ENCODE measurements at places on chromosomes 16 and 17.

GRCh38 chr16:19499481-19499880 lies 22.4 kb downstream of the GDE1 start:
- no peak for DNase-seq

DNA sequence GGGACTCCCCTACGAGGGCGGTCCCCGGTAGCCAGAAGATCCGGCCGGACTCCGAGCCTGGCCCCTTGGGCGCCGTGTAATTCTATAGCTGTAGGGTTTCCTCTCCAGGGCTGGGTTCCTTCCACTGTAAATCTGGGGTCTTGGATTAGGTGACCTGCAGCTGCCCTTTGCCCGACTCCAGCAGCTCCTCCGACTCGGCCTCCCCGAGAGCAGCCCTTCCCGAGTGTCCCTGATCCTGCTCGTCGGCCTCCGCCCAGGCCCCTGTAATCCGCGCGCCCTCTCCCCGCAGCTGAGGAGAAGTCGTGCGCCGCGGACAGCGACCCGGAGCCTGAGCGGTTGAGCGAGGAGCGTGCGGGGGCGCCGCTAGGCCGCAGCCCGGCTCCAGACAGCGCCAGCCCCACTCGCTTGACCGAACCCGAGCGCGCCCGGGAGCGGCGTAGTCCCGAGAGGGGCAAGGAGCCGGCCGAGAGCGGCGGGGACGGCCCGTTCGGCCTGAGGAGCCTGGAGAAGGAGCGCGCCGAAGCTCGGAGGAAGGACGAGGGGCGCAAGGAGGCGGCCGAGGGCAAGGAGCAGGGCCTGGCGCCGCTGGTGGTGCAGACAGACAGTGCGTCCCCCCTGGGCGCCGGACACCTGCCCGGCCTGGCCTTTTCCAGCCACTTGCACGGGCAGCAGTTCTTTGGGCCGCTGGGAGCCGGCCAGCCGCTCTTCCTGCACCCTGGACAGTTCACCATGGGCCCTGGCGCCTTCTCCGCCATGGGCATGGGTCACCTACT lies 5.5 kb downstream of the TBX2 start:
- no peak for DNase-seq

DNA sequence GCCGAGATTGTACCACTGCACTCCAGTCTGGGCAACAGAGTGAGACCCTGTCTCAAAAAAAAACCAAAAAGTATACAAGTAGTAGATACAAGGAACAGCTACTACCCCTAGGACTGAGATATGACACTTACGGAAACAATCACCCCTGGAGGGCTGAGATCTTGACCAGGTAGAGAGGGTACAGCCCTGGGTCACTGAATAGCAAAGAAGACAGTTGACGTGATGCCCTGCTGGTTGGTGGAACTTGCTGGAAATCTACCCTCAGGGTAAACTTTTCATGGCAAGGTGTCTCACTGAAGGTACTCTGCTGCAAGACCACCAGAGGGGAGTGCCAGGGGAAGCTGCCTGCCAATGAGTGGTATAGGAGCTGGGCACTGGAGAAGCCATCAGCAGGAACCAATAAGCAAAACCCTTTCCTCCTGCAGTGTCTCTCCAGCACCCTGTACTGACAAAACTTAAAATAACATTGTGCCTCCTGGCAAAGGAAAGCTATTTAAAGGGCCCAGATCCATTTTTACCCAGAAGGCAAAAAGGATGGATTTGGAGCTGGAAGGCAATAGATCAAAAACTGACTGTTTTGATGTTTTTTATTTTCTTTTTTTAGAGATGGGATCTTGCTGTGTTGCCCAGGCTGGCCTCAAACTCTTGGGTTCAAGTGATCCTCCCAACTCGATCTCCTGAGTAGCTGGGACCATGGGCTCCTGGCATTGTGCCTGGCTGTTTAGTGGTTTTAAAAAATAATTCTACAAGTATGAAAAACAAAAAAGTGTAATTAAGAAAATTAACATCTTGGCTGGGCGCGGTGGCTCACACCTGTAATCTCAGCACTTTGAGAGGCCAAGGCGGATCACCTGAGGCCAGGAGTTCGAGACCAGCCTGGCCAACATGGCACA lies 11.3 kb upstream of the PDXDC1 start:
- no peak for DNase-seq

GRCh38 chr17:75036643-75037268 lies 10.0 kb downstream of the ATP5PD start:
- no peak for DNase-seq

GRCh38 chr17:33451221-33451620 lies 158.1 kb upstream of the ASIC2 start:
- DNase-seq: no peak

DNA sequence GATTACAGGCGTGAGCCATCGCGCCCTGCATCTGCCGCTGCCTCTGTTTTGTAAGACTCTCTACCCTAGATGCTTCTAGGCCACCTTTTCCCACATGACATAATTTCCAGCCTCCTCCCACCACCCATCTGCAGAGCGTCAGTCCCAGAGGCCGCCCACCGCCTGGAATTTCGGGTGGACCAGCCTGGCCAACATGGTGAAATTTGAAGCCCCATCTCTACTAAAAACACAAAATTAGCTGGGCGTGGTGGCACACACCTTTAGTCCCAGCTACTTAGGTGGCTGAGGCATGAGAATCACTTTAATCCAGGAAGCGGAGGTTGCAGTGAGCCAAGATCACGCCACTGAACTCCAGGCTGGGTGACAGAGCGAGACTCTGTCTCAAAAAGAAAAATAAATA lies 5.1 kb upstream of the CIBAR2 start:
- no peak for DNase-seq

DNA sequence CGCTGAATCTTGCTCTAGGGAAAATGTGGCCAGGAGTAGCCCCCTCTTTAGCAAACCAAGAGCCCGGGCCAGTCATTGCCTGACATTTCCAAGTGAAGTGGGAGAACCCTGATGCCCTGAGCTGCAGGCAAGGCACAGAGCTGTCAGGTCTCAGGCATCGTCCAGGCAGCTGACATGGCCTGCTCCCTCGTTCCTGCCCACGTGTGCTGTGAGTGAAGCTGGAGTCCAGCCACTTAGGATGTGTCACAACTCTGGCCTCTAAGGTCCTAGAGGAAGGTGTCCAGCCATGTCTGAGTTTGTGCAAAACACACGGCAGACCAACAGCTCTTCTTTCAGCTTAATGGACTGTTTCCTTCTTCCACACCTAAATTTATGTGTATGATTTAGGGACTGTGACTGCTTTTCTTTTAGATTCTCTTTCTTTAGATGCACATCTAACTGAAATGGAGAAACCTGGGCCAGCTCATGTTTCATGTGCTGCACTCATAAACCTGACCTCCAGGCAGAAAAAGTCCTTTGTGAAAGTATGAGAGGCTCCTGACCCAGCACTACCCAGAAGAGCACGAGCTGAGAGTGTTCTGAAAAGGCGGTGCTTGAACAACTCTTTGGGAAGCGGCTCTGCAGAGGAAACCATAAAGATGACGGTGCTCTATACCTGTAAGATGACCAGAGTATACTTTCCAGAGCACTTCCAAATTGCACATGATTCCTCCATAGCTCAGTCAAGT lies 14.8 kb upstream of the LIMD2 start:
- no peak for DNase-seq

DNA sequence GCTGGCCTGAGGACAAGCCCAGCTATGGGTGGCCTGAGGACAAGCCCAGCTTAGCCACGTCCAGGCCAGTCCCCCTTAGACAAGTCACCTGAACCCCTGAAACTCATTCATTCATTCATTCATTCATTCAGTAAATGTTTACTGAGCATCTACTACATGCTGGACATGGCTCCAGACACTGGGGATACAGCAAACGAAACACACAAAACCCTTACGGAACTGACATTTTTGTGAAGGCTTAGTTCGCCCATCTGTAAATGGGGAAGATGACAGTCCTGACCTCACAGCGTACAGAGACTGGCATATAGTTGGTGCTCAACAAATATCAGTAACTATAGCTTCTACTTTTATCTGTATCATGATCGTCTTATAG lies 37.5 kb downstream of the PPL start:
- no peak for DNase-seq

GRCh38 chr16:56947604-56947995 lies 14.2 kb upstream of the CETP start:
- no peak for DNase-seq

- DNase-seq: no peak
Observed at GRCh38 chr16:30700971-30701370, 2.0 kb downstream of the SRCAP start.

- DNase-seq: no peak
Observed at GRCh38 chr16:9594946-9595345, 503.5 kb downstream of the HAPSTR1 start.

- no peak for DNase-seq
Observed at GRCh38 chr16:84266451-84266850, 26.6 kb upstream of the KCNG4 start.

DNA sequence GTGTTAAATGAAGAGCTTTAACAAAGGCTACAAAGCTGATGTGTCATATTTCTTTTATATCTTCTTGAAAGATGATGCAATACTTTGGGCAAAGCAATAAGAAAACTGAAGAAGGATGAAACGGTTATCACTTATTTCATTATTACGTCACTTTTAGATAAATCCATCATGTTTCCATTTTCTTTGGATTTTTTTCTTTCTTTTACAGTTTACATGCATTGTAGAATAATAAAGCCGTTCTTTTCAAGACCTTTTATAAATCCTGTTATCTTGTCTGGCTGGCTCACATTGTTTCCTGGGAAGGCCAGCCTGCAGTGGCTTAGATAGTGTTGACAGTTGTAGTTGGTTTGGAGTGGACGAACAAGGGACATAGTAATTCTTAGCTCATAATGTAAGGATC lies 28.9 kb downstream of the TANC2 start:
- DNase-seq: no peak

DNA sequence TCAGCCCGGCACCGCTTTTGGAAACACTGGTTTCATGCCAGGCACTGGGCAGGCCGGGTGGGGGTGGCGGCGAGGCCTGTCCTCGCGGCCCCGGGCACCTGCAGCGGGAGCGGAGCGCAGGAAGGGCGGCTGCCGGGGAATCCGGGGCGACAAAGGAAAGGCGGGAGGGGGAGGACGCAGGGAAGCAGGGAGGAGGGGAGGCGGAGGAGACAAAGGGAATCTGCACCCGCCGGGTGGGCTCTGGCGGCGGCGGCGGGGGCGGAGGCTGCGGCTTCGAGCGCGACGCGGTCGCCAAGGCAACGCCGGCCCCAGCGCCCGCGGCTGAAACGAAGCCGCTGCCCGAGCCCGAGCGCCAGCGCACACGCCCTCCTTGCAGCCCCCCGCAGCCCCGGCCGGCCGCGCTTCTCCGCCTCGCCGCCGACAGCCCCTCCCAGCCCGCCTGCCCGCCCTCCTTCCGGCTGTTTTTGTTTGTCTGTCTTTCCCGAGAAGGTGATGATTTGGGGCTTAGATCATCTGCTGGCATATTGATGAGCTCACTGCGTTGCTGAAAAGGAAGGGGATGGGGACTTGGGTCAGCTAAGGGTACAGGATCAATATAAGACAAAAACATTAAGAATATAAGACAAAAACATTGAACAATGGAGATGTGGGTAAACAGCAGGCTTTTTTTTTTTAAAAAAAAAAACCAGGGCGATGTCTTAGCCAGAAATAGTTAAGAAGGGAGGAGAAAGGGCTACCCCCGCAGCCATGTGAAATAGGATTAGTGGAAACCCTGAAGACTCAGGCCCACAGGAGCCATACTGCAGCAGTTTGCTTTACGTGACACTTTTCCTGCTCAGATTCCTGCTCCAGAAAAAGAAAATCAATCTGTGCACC lies 32.7 kb downstream of the CDK5R1 start:
- peak; percentile 33 for DNase-seq

GRCh38 chr17:13350466-13350865 lies 251.3 kb downstream of the HS3ST3A1 start:
- DNase-seq: no peak

GRCh38 chr17:50360486-50361115 lies 12.4 kb downstream of the MRPL27 start:
- no peak for DNase-seq

DNA sequence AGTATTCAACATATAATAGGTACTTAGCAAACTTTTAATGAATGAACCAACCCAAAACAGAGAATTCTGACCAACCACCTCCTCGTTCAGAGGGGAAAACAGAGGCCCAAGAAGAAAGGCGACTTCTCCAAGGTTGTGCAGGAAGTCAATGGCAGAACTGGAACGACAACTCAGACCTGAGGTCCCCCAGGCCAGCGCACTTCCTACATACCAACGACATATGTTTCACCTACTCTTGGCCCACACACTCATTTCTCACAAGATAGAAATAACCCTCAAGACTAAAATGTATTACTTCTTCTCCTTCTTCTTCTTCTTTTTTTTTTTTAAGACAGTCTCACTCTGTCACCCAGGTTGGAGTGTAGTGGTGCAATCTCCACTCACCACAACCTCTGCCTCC lies 14.4 kb downstream of the CHCT1 start:
- no peak for DNase-seq

DNA sequence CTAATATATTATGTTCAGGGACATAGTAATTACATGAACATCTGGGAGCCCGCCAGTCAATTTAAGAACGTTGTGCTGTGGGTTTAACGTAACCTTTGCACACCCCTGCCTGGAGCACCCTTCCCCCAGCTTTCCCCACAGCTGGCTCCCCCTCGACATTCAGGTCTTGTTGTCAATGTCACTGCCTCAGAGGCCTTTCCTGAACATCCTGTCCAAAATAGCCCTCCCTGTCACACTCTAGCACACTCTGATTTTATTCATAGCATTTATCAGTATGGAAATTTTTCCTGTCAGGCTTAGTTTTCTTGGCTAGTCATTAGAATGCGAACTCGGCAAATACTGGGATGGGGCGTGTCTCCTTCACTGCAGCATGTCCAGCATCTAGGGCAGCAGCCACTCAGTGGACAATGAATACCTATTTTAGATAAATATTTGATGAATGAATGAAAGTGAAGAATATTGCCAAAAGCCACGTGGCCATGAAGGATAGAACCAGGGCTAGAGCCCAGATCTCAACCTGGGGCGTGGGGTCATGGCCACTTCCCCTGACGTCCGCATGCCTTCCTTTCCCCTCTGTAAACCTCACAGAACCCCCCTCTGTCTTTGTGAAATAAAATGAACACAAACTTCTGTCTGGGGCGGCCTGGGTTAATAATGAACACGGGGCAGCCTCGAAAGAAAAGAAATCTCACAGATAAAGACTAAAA lies 10.5 kb downstream of the PIK3R6 start:
- peak; percentile 34 for DNase-seq

DNA sequence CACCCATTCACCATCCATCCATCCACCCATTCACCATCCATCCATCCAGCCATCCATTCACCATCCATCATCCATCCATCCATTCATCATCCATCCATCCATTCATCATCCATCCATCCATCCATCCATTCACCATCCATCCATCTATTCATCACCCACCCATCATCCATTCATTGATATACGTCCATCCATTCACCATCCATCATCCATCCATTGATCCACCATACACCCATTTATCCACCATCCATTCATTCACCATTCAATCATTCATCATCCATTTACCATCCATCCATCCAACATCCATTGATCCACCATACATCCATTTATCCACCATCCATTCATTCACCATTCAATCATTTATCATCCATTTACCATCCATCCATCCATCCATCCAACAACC lies 111.7 kb downstream of the ABCC12 start:
- DNase-seq: no peak

GRCh38 chr16:84088695-84089395 lies 27.9 kb downstream of the MBTPS1 start:
- DNase-seq: peak; percentile 70

GRCh38 chr16:3959148-3959547 lies 78.6 kb upstream of the CREBBP start:
- DNase-seq: no peak
